ENCODE measurements at places on chromosomes 2 and 18.

DNA sequence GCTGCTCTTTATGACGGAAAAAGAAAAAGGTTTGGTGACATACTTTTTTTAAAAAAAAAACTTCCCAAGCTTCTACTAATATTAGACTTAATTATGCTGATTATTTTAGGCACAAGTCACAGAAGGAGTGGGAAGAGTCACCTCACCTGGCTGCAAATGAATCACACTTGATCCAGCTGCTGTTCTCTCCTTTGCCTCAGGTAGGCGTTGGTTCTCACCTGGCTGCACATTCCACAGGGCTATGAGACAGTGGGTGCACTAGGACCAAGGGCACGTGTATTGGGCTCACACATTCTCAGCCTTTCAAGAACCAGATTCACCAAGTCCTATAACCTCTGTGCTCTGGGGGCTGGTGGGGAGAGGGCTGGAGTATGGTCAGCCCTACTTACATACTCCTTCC is 93.3 kb downstream of the TGFA start:
- no peak overlapping the region for H3K4me3 ChIP-seq
- H3K4me1 ChIP-seq = no peaks in the 10 kb centered on the region
- H3K27me3 ChIP-seq = no peaks in the 10 kb centered on the region
- DNase-seq = no peak
- H3K36me3 ChIP-seq = no peaks in the 10 kb centered on the region
- H3K27ac ChIP-seq = no peak overlapping the region

DNA sequence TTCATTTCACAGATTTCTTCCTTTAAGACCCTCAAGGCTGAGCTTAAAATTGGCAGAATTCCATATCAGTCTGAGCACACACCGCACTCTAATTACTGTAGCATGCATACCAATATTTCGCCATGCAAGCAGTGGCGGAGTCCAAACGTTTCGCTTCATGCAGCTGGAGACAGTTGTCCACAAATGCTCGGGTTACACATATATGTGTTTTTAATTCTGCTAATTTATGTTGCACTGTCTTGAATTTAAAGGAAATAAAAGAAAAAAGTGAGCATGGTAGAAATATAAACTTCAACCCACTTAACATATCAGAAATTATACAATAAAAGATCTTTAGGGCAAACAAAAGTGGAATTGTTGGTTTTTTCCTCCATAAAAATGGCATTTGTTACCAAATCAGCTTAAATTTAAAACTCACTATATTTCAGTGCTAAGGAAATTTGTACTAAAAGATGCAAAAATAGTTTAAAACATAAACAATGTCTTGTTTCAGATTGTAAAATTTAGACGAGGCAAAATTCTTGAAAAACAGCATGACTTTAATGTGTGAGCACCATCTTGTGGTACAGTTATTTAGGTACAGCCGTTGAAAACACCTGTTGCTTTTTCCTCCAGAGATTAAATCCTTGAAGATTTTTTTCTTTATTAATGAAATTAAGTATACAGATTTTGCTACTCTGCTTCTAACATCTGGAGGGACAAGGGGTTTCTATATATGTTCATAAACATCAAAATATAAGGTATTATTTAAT is 24.1 kb upstream of the KANSL1L start:
- H3K4me1 ChIP-seq = no peaks in the 10 kb centered on the region
- no peak overlapping the region for H3K27ac ChIP-seq
- DNase-seq = no peak
- H3K27me3 ChIP-seq = no peaks in the 10 kb centered on the region

DNA sequence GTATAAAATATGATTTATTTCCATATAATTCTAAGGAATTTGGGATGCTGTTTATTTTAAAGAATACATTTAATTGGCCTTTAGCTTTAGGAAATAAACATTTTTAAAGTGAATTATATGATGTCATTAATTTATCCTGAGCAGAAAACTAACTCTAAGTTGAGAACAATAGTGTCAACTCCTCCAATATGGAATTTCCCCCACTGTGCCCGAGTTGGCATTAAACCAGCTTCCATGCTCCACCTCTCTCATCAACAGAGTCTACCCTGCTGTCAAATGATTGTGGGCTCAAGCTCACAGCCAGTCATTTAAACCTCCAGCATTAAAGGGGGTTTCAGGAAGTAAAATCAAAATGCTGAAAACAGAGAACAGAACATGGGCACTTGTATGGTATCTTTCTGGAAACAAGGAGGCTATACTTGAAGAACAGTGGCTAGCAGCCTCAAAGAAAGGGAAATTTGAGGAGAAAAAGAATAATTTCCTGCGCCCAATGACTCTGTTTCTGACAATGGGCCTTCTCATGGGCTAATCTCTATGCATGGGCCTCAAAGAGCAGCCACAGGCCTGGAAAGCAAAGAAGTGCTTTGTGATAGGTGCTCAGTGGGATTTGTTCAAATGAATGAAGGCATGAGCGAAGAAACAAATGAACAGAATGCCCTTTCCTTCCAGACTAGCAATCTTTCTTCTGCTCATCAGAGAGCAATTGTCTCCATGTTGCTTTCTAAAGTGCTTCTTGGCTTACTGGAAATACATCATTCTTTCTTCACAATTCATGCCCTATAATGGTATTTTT is 252.8 kb downstream of the MTX2 start:
- no peaks in the 10 kb centered on the region for H3K4me1 ChIP-seq
- no peaks in the 10 kb centered on the region for H3K36me3 ChIP-seq
- DNase-seq = no peak
- no peaks in the 10 kb centered on the region for H3K27me3 ChIP-seq
- H3K27ac ChIP-seq = no peak overlapping the region

DNA sequence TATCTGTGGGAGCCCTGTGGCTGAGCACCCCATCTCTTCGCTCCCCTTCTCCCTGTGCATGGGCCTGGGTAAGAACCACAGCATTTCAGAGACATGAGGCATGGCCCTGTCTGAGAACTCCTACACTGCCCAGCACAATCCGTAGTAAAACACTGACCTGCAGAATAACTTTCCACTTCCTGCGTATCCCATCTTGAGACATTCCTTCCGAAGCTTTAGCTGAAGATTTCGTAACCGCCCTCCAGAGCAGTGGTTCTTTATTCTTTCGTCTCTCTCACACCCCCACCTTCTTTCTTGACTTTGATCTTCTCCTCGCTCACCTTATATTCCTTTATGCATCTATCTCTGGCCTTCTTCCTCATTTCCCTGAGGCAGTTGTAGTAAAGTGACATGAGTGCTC is 381.1 kb downstream of the HRH4 start:
- H3K27ac ChIP-seq = no peak overlapping the region
- H3K36me3 ChIP-seq = no peaks in the 10 kb centered on the region

DNA sequence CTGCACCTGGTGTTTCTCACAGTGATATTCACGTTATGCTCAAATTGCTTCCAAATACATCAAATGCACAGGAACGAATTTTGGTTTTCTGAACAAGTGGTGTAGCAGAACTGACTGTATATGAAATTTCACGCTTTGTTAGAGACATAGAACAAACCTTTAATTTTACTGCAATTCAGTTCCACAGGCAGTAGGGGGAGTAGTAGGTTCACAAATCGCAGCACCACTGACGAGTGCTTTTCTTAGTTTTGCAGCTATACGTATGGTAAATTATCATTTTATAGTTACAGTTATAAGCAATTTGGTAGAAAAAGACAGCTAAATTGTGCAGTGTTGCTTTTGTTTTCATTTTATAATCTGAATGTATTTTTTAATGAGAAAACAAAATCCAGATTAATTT is 113.3 kb downstream of the KIAA1328 start:
- H3K27me3 ChIP-seq = no peaks in the 10 kb centered on the region
- no peak overlapping the region for H3K4me3 ChIP-seq
- H3K27ac ChIP-seq = no peak overlapping the region
- H3K4me1 ChIP-seq = no peaks in the 10 kb centered on the region

DNA sequence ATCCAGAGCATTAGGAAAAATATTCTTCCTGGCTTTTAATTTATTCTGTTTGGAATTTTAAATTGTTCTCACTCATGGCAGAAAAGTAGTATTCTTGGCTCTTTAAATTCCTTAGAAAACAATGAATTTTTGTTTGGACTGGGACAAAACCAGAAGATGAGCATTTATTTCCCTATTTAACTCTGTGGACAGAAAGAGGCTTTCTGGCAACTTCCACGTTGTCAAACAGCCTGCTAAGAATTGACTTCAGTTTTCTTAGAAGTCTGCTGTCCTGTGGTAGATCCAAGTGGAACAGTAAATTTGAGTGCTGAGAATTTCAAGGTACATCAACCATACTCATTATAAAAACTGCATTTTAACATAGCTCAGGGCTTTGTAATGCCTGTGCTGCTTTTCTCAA is 83.8 kb downstream of the MGAT5 start:
- no peaks in the 10 kb centered on the region for H3K27me3 ChIP-seq
- no peak for DNase-seq
- no peak overlapping the region for H3K4me3 ChIP-seq
- H3K4me1 ChIP-seq = no peaks in the 10 kb centered on the region

- H3K27ac ChIP-seq = no peak overlapping the region
- no peaks in the 10 kb centered on the region for H3K4me1 ChIP-seq
- no peak overlapping the region for H3K4me3 ChIP-seq
These were observed 34.5 kb downstream of the ADCYAP1 start for GRCh38 chr18:939166-939565.

DNA sequence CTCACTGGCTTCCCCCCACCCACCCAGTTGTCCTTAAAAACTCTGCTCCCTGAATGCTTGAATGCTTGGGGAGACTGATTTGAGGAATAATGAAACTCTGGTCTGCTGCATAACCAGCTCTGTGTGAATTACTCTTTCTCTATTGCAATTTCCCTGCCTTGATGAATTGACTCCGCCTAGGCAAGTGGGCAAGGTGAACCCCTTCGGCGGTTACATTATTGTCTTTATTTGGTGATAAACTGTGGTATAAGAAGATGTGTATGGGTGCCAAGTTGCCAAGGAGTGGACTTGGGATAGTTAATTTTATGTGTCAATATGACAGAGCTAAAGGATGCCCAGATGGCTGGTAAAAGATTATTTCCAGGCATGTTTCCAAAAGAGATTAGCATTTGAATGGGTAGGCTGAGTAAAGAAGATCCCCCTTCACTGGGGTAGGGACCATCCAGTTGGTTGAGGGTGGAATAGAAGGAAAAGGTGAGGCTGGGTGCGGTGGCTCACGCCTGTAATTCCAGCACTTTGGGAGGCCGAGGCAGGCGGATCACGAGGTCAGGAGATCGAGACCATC is 98.5 kb upstream of the HAAO start:
- no peaks in the 10 kb centered on the region for H3K36me3 ChIP-seq
- no peaks in the 10 kb centered on the region for H3K4me1 ChIP-seq
- DNase-seq = no peak
- H3K4me3 ChIP-seq = no peak overlapping the region
- no peaks in the 10 kb centered on the region for H3K27me3 ChIP-seq

DNA sequence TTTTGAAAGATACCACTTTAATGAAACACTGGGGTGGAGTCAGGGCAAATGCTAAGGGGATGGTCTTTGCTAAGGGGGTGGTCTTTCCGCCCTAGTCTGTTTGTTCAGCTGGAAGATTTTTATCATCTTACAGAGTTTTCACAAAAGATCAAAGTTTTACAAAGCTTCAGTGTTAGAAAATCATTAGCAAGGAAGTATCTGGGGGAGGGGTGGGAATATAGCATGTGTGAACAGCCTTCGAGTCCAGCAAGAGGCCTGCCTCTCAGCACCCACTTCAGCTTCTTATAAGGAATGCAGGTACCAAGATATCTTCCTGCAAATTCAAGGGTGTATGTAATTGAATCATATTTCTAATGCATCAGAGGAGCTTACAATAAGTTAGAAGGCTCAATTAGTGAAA is 112.9 kb downstream of the RAPGEF4 start:
- no peak overlapping the region for H3K4me3 ChIP-seq
- no peaks in the 10 kb centered on the region for H3K36me3 ChIP-seq
- H3K27me3 ChIP-seq = no peaks in the 10 kb centered on the region
- H3K27ac ChIP-seq = no peak overlapping the region
- H3K4me1 ChIP-seq = no peaks in the 10 kb centered on the region
- no peak for DNase-seq

DNA sequence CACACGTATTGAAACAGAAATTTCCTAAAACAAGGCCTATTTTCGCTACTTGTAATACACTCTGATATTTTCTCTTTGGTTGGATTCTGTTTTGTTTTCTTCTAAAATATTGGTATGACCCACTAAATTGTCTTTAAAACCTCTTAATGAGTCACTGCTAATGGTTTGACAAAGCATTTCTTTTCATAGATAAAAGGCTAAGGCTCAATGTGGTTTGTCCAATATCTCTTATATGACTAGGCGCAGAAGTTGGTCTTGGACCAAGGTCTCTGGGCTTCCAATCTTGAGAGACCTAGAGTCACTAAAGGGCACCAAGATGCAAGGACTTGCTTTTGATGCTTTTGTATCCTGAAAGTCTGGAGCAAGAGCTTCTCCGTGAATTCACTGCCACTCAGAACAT is 498.2 kb upstream of the TCF4 start:
- H3K4me3 ChIP-seq = no peak overlapping the region
- H3K4me1 ChIP-seq = no peaks in the 10 kb centered on the region
- H3K27ac ChIP-seq = no peak overlapping the region
- DNase-seq = no peak
- H3K27me3 ChIP-seq = no peaks in the 10 kb centered on the region

GRCh38 chr2:239856620-239857285 is 168.4 kb downstream of the NDUFA10 start:
- H3K36me3 ChIP-seq = no peaks in the 10 kb centered on the region
- H3K4me3 ChIP-seq = no peak overlapping the region
- no peak overlapping the region for H3K27ac ChIP-seq
- H3K27me3 ChIP-seq = no peaks in the 10 kb centered on the region
- no peaks in the 10 kb centered on the region for H3K4me1 ChIP-seq

GRCh38 chr2:40642237-40642636 is 190.3 kb upstream of the SLC8A1 start:
- no peak overlapping the region for H3K4me3 ChIP-seq
- no peaks in the 10 kb centered on the region for H3K4me1 ChIP-seq
- no peaks in the 10 kb centered on the region for H3K27me3 ChIP-seq
- no peak for DNase-seq
- H3K36me3 ChIP-seq = no peaks in the 10 kb centered on the region
- H3K27ac ChIP-seq = no peak overlapping the region

DNA sequence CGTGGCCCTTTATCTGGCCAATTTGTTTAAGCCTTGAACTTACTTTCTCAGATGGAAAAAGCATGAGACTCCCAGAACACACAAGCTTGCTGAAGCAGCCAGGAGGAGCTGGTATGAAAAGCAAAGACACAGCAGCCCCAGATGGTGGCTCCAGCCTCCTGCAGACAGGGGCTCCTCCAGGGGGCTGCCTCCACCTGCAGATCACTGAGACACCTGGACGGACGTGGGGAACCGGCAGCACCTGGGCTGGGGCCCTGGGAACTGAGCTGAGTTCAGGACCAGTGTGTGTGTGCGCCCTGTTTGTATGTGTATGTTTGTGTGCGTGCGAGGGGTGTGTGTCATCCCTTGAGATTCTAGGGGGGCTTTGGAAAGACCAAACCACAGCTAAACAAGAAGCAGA is 8.6 kb downstream of the CYS1 start:
- no peak overlapping the region for H3K4me3 ChIP-seq
- H3K27me3 ChIP-seq = no peaks in the 10 kb centered on the region
- DNase-seq = no peak
- H3K36me3 ChIP-seq = no peaks in the 10 kb centered on the region
- H3K4me1 ChIP-seq = no peaks in the 10 kb centered on the region
